Heart right ventricle (tissue), 16 donors: ENCODE measurements at places on chromosomes 2 and 18. TPM values are rescaled to one million over a fixed set of nuclear protein-coding genes. Genes with fewer than 3 reads are reported as not detected.

DNA sequence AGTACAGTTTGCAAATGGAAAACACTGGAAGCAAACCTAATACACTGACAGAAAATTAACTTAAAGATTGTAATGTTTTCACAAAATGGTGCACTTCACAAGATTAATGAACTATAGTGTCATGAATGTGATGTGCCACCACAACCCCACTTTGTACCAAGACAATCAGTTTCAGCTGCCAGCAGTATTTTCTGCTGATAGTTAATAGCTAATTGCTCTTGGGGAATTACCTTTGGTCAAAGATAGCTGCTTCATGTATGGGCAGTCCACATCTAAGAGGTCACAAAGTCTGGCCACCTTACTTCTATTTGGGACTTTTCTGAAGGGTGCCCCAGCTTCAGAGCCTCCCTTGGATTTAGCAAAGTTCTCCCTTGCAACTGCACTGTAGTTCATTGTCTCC is 254.0 kb downstream of the CALCRL start:
- no peak for DNase-seq

DNA sequence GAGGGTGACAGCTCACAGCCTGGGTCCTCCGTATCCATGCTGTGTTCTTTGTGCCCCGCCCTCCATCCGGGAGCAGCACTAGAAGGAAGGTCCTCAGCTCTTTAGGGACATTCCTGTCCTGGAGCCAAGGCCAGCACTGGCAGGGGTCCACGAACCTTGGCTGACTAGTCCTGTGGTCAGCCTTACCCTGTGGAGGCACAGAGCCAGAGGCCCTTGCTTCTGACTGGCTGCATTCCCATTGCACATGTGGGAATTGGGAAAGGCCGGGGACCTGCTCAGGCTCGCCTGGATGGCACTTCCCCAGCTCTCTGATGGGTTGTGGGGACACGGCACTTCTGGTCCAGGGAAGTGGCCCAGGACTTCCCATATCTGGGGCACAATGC is 24.9 kb upstream of the RHOB start:
- peak; percentile 96 for DNase-seq

Gene ANKRD30B
- total RNA-seq = not detected

Gene DARS1
- 64.4 TPM for total RNA-seq

Gene MSTN
- not detected for total RNA-seq

- DNase-seq = no peak
Observed at GRCh38 chr2:150832686-150833085, 345.2 kb upstream of the RND3 start.
